RPMI8226 (cell line): ENCODE measurements at places on chromosomes 1 and 21.

DNA sequence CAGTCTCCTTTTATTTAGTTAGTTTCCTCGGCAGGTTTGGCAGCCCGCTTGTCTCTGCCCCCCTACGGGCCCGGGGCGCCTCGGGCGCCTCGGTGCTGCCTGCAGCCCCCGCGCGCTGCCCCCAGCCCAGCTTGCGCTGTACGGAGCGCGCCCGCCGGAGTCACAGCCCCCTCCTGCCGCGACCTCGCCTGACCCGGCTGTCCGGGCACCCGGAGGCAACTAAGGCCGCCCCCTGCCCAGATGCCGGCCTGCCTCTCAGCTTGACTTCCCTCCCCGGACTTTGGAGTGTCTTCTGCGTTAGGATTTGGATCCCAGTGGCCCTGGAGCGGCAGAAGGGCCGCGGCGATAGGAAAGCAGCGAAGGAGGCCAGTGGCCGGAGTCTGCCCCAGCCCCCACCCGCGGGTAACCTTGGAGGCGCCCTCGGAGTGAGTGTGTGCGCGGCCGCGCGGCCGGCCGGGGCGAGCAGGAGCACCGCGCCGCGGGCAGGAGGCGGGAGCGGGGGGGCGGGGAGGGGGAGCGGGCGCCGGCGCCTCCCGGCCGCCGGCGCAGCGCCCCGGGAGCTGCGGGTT lies 7.6 kb downstream of the CDKN2C start:
- no peak for DNase-seq

DNA sequence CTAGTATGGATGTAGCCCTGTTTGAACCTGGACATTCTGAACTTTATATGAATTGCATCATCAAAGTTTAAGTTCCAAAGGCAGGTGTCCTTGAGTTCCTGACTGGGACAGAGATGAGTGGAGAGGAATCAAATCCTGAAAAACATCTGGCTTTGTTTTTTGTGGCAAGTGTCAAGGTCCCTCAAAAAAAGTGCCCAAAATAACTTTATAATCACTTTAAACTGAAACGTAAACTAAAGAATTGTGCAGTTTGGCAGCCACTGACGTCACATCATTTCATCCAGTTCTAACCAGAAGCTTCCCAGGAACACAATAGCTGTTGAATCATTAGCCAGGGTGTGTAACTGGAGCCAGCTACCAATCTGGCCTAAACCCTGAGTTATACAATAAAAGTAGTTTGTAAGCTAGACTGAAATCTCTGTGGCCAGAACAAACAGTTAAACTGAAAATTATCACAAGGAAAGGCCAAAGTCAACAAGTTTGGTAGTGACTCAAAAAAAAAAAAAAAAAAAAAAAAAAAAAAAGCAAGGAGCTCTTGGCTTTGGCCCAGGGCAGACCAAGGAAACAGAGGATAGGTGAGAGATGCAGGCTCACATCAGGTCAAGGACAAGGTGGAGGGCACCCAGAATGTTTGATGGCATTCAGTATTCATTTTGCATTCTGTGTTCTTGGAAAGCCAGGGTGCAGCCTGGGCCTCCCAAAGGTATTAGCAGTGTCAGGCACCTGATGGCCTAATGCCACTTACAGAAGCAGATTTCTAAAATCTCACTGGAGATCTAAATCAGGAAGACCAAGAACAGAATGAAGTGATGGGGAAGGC lies 74.3 kb downstream of the TNFSF18 start:
- DNase-seq, result no peak

GRCh38 chr1:230909974-230910754 lies 41.8 kb upstream of the C1orf198 start:
- no peak for DNase-seq

GRCh38 chr1:209692745-209693504 lies 11.7 kb upstream of the HSD11B1 start:
- DNase-seq, result peak; percentile 86

DNA sequence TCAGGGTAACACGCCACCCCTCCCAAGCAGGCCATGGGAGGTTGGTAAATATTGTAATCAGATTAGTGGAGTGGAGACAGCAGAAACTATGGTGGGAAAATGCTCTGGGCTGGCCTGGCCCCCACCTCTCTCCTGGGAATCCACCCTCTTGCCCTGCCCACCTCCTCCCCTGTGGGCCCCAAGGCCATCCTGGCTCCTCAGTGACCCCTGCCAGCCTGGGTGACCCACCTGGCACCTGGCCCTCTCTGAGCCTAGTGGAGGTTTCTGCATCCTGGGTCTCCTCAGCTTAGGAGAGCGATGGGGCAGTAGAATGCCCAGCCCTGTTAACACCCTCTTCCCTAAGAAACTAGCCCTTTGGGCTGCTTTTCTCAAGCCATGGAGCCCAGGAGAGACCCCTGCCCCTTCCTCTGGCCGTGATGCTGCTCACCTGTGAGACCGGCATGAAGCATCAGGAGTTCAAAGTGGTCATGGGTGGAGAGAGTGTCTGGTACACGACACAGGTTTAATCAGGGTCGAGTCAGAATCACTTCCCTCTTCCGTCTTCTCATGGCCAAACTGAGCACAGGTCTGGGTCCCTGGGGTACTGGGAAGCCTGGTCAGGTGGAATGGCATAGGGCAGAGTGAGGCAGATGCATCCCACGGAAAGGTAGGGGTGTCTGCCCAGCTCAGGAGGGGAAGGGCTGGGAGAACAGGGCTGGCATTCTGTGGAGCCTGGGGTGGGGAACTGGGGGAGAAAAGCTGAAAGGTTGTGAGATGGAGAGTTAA lies 10.7 kb upstream of the DMBX1 start:
- DNase-seq, result no peak

GRCh38 chr1:61579802-61580201 lies 145.1 kb downstream of the TM2D1 start:
- no peak for DNase-seq

GRCh38 chr1:157113106-157113505 lies 13.5 kb upstream of the ETV3L start:
- no peak for DNase-seq

- DNase-seq, result no peak
These were observed 10.6 kb downstream of the XKR8 start for GRCh38 chr1:27970401-27970800.

DNA sequence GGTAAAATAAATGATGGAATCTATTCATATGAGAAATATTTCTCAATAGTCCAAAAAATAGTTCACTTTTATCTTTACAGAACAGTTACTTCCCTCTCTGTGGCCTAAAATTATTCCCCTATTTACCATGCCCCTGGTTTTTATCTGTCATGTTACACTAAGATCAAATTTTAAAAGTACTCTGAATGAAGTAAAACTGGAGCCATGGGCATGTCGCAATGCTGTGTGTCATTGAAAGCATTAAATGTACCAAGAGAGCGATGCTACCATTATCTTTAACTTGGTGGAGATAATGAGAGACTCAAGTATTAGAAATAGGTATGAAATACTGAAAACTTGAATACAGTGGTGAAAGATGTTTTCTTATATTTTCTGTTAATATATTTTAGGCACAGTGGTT lies 146.2 kb downstream of the KCNT2 start:
- no peak for DNase-seq

DNA sequence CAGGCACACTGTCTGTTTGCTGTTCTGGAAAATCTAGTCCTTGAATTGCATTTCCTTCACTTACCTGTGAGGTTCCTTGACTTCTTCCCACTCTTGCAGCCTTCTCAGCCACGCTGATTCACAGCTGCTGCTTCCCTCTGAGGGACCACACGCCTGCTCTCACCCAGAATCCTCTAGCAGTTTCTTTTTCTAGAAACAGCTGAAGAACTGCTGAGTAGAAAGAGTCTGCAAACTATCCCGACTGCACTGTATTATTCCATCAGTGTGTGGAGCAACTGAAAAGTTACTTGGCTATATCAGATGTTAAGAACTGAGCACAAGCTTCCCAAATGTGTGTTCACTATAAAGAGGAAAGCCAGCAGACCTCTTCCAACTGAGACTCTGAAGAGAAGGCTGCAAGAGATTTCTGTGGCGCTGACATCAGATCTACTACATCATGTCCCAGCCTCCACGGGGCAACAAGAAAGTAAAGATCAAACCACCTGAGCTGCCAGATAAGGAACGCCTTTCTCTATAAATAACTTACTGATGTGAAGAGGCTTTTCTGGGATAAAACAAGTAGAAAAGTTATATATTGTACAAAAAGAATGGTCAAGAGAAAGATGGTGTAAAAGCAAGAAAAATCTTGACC lies 226.6 kb downstream of the RERE start:
- peak; percentile 15 for DNase-seq

GRCh38 chr1:56310945-56311344 lies 268.4 kb downstream of the PLPP3 start:
- no peak for DNase-seq

DNA sequence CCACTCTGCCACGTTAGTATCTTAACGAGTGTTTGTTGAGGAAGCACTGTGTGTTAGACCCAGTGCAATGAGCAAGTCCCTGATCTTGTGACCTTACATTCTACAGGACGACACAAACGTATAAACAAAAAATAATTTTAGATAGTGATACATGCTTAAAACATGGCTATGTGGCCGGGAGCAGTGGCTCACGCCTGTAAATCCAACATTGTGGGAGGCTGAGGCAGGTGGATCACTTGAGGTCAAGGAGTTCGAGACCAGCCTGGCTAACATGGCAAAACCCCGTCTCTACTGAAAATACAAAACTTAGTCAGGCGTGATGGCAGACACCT lies 19.6 kb downstream of the MTX1 start:
- DNase-seq, result no peak

- no peak for DNase-seq
These were observed 22.2 kb upstream of the KCNJ15 start for GRCh38 chr21:38234395-38235142.

- DNase-seq, result no peak
These were observed 51.3 kb upstream of the LRRN2 start for GRCh38 chr1:204736836-204737235.

- no peak for DNase-seq
These were observed 3.3 kb upstream of the C1orf174 start for GRCh38 chr1:3903141-3904005.

DNA sequence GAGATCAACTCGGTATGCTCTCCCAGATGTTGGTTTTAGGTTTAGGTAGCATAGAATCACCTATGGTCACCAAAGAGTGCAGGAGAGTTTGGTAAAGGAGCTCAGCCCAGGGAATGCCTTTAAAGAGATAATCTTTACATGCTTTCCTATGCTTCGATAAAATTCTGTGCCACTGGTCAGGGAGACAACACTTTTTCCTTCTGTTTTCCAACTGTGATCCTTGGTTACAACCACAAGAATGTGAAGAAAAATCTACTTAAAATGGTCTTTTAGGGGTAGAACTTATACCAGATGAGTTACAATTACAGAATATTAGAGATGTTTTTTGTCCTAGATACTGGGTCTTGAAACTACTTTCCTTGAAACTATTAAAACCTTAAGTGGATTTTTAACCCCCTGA lies 895.6 kb downstream of the TTLL7 start:
- DNase-seq, result no peak

- no peak for DNase-seq
These were observed 43.3 kb downstream of the VPS26C start for GRCh38 chr21:37223804-37224345.

GRCh38 chr1:223833948-223834347 lies 11.8 kb downstream of the TP53BP2 start:
- no peak for DNase-seq

DNA sequence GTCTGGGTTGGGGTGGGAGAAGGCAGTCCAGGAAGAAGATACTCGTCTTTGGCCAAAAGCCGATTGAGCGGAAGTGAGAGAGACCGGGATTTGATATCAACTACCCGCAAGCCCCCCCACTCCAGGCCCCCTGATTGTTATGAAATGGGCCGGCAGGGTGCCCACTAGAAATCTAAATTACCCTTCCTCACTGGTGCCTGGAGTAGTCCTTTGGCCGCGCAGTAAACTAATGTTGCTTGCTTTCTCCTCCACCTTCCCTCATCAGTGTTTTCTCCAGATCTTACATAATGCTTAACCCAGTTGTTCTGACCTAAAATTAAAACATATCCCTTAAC lies 119.2 kb upstream of the BARHL2 start:
- no peak for DNase-seq

- peak; percentile 72 for DNase-seq
These were observed 94.4 kb upstream of the KRTAP19-8 start for GRCh38 chr21:31132574-31133242.

DNA sequence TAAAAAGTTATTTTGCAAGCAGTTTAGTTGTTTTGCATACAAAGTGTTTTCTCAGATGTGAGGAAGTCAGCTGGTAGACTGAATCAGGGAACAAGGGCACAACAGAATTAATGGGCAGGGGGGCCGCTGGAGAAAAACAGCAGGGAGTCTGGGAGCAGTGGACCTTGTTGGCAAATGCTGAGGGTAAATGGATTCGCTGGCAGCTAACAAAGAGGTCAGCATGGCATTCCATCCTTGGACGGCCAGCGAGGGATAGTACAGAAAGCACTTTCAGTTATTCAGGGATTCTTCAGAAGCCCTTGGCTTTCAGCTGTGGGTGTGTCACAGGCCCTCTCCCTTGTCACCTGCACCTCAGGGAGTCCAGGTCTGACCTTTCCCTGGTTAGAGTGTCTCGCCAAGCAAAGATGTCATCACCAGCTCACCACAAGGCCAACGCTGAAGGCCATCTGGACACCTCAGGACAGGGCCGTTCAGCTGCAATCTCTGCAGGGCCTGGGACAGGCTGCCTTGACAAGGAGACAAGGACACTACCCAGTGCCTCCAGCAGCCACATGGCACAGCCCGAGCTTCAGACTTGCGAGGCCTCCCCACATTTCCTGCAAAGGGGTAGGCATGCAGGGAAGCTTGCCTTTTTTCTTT lies 90.4 kb downstream of the KCNN3 start:
- DNase-seq, result no peak

GRCh38 chr1:209659909-209660308 lies 7.7 kb upstream of the LAMB3 start:
- peak; percentile 70 for DNase-seq

DNA sequence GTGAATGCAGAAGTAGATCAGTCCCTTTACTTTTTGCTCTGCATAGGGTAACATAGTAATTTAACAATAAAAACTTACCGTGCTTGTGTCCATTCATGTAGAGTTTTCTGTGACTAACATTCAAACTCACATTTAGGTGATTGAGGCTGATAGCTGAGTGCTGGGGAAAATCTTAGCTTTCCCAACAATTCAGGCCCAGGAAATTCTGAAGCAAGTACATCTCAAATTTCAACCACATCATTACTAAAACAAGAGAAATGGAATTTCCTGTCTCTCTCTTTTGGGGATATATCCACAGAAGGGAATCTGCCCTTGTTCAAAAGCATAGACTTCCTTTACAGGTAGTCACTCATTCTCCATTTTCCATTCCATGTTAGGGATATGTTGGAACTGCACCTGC lies 33.1 kb upstream of the C1orf146 start:
- DNase-seq, result no peak

GRCh38 chr1:235913311-235913710 lies 46.6 kb upstream of the LYST start:
- no peak for DNase-seq

GRCh38 chr1:116433275-116434257 lies 60.5 kb downstream of the ATP1A1 start:
- DNase-seq, result no peak

GRCh38 chr1:209570743-209571142 lies 12.8 kb upstream of the CAMK1G start:
- DNase-seq, result no peak
